ENCODE measurements at places on chromosomes 5 and 9. TPM values are rescaled to one million over a fixed set of nuclear protein-coding genes. Genes with fewer than 3 reads are reported as not detected.

Gene PTGDS
- total RNA-seq: 0.26 TPM

- peak; percentile 38 for DNase-seq
These were observed 42.1 kb upstream of the ZFAND5 start for GRCh38 chr9:72407114-72407513.

DNA sequence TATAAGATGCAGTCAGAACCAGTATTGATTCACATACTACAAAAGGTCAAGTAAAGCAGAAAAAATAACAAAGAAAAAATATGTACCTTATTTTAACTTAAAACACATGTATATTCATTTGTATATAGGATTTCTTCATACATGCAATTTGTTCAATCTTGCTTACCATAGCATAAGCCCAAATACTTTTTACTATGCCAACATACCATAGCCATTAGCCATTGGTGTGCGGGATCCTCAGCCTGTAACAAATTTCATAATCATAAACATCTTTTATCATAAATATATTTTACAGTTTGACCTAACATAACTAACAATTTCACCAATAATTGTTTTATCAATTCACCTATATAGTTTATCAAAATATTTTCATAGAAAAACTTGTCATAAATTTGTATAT, 51.1 kb downstream of the MPDZ start:
- peak; percentile 13 for DNase-seq

- DNase-seq: no peak
These were observed 1.4 kb downstream of the LRSAM1 start for GRCh38 chr9:127452691-127453090.

Gene ENG
- total RNA-seq: 0.13 TPM

DNA sequence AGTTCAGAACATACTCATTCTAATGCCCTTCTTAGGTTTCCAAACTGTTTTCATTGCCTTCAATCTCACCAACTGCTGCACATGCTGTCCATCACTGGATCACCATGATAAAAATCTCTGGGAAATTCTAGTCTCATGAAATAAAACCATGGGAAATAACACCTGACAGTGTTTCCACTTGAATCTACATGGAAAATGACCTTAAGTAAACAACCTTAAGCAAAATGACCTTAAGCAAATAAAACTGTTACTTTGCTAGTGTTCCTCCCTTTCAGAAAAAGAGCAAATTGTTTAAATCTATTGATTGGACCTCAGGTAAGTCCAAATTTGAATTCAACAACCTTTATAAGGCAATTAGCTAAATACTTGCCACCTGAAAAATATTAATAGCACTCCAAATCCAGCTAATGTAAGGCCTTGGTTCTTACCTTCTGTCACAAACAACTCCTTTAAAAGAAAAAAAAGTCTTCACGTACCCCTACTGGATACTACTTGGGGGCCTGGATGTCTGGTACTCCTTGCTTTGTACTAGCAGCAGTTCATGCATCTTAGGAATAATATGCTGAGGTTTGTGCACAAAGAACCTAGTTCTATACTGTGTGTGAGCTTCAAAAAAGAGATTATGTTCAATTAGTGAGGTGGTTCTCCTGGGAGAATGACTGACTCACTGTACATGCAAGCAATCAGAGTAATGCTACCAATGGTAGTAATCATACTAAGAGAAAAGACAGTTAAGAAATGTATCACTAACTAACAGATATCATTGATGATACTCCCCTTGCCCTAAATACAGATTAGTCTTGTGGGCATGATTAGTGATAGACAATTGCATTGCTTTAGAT, 630.4 kb downstream of the PSAT1 start:
- DNase-seq: no peak

DNA sequence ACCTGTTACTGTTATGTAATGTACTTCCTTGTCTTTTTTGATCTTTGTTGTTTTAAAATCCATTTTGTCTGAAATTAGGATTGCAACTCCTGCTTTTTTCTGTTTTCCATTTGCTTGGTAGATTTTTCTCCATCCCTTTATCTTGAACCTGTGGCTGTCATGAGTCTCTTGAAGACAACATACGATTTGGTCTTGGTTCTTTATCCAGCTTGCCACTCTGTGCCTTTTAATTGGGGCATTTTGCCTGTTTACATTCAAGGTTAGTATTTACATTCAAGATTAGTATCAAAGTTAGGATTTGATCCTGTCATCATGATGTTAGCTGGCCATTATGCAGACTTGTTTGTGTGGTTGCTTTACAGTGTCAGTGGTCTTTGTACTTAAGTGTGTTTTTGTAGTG, 156.8 kb downstream of the GDNF start:
- no peak for DNase-seq

- DNase-seq: no peak
These were observed 29.0 kb downstream of the ADAM19 start for GRCh38 chr5:157546456-157547100.

Gene C9orf85
- total RNA-seq: 14.1 TPM

Gene FGF18
- not detected for total RNA-seq

DNA sequence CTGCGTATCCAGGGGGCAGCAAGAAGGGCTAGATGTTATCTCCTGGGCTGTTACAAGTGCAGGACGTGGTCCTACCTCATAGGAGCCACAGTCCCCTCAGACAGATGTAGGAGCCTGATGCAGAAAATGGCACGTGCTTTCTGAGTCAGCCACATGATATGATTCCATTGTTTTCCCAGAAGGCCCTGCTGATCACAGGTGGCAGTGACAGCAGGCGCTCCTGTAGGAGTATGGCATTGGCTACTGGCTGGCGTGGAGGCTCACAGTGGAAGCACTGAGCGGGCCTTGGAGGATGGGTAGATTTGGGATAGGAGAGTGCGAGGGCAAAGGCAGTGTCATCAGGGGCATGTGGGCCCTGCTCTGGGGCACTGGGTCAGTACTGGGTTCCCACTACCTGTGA, 21.9 kb downstream of the USP20 start:
- no peak for DNase-seq

GRCh38 chr5:99955006-99955405, 580.2 kb upstream of the FAM174A start:
- no peak for DNase-seq
